ENCODE measurements at places on chromosomes 6 and 20.

DNA sequence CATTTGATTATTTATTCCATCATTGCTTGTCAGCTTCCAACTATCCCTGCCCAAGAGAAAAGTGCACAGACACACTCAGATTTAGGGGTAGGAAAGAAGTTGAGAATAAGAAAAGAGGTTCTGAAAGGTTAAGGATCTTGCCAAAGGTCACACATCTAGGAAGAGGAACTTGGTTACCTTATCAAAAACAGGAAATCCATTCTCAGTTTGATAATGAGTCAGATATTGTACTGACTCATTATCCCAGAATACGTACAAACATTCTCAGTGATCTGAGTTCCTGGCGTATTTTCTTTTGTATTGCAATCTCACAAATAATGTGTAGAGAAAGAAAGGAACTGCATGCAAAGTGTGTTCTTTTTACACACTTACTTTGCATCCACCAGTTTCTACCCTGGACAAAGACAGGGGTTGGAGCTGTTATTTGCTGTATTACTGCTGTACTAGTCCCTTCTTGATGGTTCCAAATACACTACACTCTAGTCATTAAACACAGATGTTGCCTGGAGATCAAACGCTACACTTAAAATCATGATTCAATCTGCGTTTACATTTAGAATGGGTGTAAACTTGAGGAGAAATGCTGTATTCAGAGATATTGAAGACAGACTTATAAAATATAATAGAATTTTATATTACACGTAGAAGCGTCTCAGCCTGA is 545.7 kb downstream of the PRKN start:
- DNase-seq = no peak

DNA sequence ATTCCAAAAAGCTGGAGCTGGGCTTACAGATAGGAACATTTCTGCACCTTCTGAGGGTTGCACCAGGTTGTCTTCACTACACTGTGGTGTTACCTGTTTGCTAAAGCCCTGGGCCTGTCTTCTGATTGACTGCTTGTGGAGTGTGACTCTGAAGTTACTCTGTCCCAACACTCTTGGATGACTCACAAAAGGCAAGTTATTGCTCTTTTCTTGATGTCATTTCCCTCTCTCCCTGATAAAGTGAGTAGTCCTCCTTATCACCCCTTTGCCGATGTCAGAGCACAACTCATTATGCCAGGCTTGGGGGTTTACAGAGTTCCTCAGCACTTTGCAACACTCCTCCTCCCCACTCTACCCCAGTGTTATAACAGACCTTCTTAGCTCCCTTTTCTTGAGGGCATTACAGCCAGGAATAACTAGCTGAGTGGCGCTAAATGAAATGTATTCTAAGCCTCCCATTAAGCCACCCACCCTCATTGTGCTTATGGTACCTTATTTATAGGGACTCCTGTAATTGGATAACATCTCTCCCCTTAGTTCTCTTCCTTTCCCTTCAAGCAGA is 36.1 kb upstream of the NKX2-4 start:
- DNase-seq = no peak

DNA sequence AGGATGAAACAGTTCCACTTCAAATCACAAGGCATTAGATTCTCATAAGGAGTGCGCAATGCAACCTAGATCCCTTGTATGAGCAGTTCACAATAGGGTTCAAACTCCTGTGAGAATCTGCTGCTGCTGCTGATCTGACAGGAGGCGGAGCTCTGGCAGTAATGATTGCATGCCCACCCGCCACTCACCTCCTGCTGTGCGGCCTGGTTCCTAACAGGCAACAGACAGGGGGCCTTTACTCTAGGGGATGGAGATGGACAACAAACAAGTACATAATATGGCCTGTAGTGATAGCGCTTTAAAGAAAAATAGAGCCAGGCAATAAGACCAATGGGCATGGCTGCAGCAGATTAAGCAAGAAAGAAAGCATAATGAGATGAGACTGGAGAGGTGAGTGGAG is 2.7 kb upstream of the TBC1D22B start:
- no peak for DNase-seq

GRCh38 chr6:22476811-22477390 is 92.5 kb upstream of the HDGFL1 start:
- DNase-seq = no peak

All from C1 segment of cervical spinal cord (tissue), 14 donors.